Tongue (tissue), 3 donors: ENCODE measurements at places on chromosomes 3 and 15.
A peak's percentile ranks its signal among the peaks of the same experiment; 100 is the strongest.

- no peak for DNase-seq
Measured at GRCh38 chr3:179473565-179473964, 22.3 kb upstream of the GNB4 start.

DNA sequence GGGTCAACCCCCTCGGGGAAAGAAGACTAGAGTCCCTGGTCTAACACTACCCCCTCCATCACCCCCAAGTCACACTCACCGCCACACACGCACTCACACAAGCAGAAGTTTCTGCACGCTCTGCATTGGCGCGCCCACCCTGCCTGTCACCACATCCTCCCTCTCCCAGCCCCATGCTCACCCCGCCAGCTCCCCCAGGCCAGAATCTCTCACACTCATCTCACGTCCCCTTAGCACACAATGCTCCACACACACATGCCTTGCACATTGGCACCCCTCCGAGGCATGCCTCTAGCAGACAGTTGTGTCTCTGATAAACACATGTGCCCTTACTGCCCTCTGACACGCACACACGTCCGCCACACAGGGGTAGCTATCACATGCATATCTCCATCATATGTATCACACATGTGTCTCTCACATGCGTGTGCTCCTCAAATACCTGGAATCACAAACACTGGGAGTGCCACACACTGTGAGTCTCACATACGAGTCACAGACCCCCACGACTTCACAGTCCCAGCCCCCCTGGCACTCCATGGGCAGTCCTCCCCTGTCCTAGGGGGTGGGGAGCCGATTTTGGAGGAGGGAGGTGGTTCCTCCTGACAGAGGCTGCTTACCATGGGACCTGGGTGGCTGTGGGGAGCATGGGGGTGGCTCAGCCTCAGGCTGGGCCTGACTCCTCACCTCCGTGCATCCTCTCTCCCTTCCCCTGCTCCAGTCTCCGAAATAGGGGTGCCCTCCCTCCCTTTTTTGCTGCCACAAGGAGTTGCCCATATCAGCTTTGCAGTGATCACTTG lies 898 bp downstream of the FBLN2 start:
- no peak for DNase-seq

- no peak for DNase-seq
Measured at GRCh38 chr15:68234060-68234459, 4.5 kb upstream of the CLN6 start.

DNA sequence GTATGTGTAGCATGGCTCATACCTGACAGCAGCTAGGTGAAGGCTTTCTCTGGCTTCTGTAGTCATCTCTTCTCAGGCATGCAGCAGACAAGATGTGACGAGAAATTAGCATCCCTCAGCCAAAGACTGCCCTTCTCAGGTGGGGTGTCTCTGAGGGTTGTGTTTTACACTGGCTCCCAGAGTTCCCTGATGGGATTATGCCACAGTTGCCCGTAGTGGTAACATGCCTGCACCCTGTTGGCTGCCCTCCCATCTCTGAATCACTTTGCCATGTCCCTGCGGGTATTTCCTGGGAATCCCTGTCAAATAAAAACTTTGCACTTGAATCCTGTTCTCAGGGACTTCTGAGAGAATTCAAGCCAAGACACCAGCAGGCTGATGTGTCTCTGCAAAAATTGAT lies 70.5 kb downstream of the LRTM1 start:
- DNase-seq, result peak; percentile 50

DNA sequence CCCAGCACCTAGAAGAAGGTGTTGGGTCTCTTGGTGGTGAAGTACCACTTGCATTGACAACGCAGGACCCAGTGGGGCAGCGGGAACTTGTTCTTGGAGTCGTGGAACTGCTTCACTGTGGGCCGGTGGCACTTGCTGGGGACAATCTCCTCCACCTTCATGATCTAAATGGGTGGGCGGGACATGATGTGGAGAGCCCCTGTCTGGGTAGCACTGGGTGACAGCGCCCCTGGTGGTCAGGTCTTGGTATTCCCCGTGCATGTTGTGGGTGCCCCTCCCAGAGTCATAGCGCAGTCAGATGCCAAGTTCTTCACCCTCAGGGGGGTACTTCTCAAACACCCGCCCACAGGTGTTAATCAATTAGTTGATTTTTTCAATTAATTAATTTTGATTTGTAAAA lies 60.2 kb downstream of the AGBL1 start:
- no peak for DNase-seq

- DNase-seq, result no peak
Measured at GRCh38 chr3:182631183-182632076, 161.9 kb upstream of the ATP11B start.

GRCh38 chr15:56248311-56248992 lies 4.8 kb upstream of the RFX7 start:
- DNase-seq, result no peak

- no peak for DNase-seq
Measured at GRCh38 chr15:101089579-101090427, 162.0 kb downstream of the CHSY1 start.
